Hematopoietic multipotent progenitor cell treated with erythropoietin and hydrocortisone succinate and interleukin-3 and kit ligand, for 4 days (in vitro differentiated cells): ENCODE measurements at places on chromosomes 3 and 15.

GRCh38 chr15:70826634-70827033 lies 27.3 kb downstream of the LARP6 start:
- peak; percentile 51 for DNase-seq

DNA sequence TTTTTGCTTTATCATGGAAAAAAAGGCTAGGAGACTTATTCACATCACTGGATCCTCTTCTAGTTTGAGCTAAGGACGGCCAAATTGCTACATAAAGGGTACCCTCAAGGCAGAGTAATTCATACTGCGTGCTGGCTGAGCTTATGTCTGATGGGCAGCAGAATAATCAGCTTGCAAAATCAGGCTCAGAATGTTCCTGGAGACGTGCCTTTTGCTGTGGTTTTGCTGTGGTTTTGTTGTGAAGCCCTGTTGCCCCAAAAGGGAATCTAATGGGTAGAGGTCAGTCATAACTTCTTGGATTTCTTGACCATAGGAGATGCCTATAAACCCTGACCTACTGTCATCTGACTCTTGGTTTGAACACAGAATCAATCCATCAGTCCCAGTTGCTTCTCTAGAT lies 189.9 kb downstream of the SOX2 start:
- DNase-seq, result no peak

- DNase-seq, result no peak
Observed at GRCh38 chr15:68637767-68638404, 59.1 kb downstream of the CORO2B start.

DNA sequence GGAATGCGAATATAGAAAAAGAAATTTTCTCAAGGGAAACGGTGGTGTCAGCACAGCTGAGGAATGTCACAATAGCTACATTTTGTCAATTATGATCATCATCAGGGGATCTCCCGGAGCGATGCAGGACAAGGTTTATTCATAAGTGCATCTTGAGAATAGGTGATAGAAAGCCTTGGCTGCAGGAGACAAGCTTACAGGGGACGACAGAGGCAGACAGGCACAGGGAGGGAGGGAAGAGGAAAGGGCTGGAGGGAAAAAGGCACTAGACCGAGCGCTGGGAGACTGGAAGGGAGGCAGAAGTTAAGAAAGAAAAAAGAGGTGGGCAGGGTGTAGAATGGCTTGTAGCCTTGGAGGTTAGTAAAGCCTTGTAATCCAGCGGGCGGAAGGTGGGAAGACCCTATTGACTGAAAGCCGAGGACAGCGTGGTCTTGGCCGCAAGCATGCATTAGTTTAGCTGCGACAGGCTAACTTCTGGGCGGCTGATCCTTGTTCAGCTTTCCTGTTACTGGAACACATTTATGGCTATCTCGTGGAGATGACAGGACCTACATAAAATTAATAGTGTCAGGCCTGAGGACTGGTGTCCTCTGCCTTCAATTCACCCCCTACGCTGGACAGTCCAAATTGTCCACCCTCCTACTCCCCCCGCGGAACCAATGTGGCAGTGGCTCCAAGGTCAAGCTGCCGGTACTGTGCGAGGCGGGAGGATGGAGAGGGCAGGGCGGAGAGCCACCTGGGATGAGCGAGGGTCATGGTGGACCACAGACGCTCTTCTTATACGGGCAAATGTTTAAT lies 1.4 kb upstream of the NECTIN3 start:
- DNase-seq, result peak; percentile 2

DNA sequence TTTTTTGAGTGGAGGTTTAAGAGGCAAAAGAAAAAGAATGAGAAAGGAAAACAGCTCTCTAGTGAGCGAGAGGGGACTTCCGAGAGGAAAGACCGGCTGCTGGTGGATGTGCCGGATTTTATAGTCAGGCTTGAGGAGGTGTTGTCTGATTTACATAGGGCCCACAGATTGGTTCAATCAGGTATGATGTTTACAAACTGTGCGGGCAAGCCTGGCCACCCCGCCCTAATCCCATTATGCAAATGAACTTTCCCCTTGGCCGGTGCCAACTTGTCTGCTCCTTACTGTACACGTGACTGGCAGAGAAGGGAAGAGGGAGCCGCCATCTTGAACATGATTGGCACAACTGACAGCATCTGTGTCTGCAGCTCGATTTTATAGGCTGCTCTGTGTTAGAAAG lies 44.7 kb downstream of the FAM43A start:
- no peak for DNase-seq

DNA sequence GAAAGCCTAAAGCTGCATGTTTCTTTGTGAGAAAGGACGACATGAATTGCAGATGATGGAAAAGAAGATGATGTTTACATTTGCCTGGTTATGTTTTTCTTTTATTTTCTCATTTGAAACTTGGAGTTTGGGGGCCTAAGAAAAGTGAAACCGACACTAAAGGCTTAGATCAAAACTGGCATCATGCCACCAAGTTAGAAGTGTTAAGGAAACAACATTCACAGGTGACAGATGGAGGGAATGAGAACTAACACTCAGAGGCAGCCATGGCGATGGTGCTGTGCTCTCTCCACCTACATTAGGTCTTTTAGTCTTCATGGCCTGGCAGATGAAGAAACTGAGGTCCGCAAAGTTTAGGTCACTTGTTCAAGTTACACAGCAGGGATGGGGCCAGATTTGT lies 923.6 kb downstream of the TUSC7 start:
- DNase-seq, result no peak

DNA sequence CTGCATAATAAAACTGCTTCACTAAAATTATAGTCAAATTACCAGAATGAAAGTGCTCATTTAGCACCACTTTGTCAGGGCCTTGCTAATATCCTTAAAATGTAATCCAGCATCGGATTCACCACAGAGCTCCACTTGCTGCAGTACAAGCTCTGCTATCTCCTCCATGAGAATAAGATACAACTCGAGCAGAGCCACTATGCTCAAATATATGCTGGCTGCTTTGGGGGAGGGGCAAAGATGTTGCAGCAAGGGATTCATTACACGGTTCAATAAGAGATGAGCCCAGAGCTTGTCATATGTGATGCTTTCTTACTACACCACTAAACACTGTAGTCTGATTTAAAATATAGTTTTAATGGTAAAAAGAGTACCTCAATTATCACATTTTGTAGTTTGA lies 72.2 kb downstream of the DLG1 start:
- no peak for DNase-seq

- DNase-seq, result no peak
Observed at GRCh38 chr3:73727854-73728253, 103.1 kb upstream of the PDZRN3 start.

DNA sequence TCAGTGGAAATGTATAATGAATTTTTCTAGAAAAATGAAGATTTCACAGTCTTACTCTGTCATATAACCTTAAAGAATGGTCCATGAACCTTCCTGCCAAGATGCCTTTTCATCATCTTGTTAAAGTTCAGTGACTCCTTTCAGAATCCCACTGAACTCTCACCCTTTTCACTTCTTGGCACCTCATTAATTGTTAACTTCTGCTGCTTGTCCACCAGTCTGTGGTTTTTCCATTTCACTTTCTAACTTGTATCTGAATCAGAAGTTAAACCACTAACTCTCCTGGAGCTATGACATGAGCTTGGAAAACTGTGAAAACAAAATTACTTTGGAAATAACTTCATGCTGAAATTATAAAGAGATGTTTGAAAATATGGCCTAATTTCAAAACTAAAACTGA lies 281.2 kb upstream of the ALCAM start:
- no peak for DNase-seq

DNA sequence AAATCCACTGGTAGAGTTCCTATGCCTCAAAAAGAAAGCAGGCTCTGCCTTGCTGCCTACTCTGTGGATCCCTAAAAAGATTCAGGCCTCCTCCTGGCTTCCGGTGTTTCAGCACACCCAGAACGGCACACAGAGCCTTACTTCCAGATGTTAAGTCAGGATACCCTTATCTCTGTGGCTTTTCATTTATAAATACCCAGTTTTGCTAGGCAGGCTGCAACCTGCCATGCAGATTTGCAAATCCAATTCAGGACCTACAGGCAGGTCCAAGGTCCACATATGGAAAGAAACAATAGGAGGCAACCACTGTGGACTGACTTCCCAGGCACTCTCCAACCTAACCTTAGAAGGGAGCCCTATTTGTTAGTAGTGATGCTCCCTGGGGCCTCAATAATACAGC lies 30.7 kb downstream of the EFL1 start:
- DNase-seq, result peak; percentile 74
